ENCODE measurements at places on chromosomes 7 and 10. TPM values are rescaled to one million over a fixed set of nuclear protein-coding genes. Genes with fewer than 3 reads are reported as not detected.

The CPA2 gene
- total RNA-seq = not detected

The OR6B1 gene
- not detected for total RNA-seq

The AGMO gene
- 1.1 TPM for total RNA-seq

The PON1 gene
- total RNA-seq = 1.0 TPM

The MOGAT3 gene
- total RNA-seq = not detected

The TFPI2 gene
- total RNA-seq = 246 TPM

The CYP3A4 gene
- total RNA-seq = not detected

The TMEM229A gene
- not detected for total RNA-seq

The CYP3A5 gene
- total RNA-seq = 1.9 TPM

The INHBA gene
- 1.0 TPM for total RNA-seq

All from A549 treated with ZK216348 at 1 μM for 4 hours (cell line).